Left lung (tissue), 14 donors: ENCODE measurements at places on chromosomes 11 and 22. TPM values are rescaled to one million over a fixed set of nuclear protein-coding genes. Genes with fewer than 3 reads are reported as not detected.

- H3K27ac ChIP-seq: no peak overlapping the region
- no peaks in the 10 kb centered on the region for H3K27me3 ChIP-seq
- H3K36me3 ChIP-seq: no peaks in the 10 kb centered on the region
- no peaks in the 10 kb centered on the region for H3K4me1 ChIP-seq
These were observed 153.6 kb downstream of the RCN1 start for GRCh38 chr11:32244453-32244852.

- H3K36me3 ChIP-seq: no peaks in the 10 kb centered on the region
- no peaks in the 10 kb centered on the region for H3K4me1 ChIP-seq
- H3K27ac ChIP-seq: no peak overlapping the region
- no peak for DNase-seq
- no peaks in the 10 kb centered on the region for H3K27me3 ChIP-seq
- no peak overlapping the region for H3K4me3 ChIP-seq
These were observed 24.6 kb upstream of the TMA7B start for GRCh38 chr22:39935612-39936011.

GRCh38 chr11:122772945-122773344 lies 65.4 kb upstream of the CRTAM start:
- H3K4me1 ChIP-seq: no peaks in the 10 kb centered on the region
- H3K4me3 ChIP-seq: no peak overlapping the region
- no peaks in the 10 kb centered on the region for H3K36me3 ChIP-seq
- no peaks in the 10 kb centered on the region for H3K27me3 ChIP-seq
- no peak for DNase-seq

GRCh38 chr11:5596607-5597201 lies at the start of gene TRIM6:
Gene TRIM6, plus strand, starts transcription at chr11:5596637. Its CDS starts 261 bp downstream, at chr11:5596898.
- DNase-seq: peak; percentile 55
- no peaks in the 10 kb centered on the region for H3K36me3 ChIP-seq
- peaks cover 8% of the 10 kb centered on the region for H3K4me1 ChIP-seq
- peak within 1 kb of the TSS; percentile 37 for H3K4me3 ChIP-seq

GRCh38 chr11:69301455-69302401 lies 7.8 kb downstream of the MYEOV start:
- H3K27ac ChIP-seq: no peak overlapping the region
- no peaks in the 10 kb centered on the region for H3K36me3 ChIP-seq
- peaks cover 59% of the 10 kb centered on the region for H3K4me1 ChIP-seq
- no peak for DNase-seq
- H3K27me3 ChIP-seq: no peaks in the 10 kb centered on the region

DNA sequence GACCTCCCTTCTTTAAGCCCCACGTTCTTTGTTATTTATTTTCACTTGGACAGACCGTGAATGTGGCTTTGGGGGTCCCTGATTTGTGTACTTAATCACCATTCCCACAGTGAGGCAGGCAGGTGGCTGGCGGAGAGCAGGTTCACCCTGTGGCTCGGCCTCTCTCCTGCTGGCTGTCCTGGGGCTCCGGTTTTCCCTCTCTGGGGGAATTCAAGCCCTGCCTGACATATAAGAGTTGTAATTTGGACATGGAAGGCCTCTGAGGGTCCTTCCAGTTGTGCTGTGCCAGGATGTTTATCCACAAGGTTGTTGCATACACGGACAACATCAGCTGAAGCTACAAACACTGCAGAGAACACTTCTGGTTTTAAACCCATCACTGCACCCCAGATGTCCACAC lies 824.5 kb downstream of the TBC1D22A start:
- H3K4me1 ChIP-seq: no peaks in the 10 kb centered on the region
- H3K4me3 ChIP-seq: no peak overlapping the region
- H3K27me3 ChIP-seq: peaks cover 6% of the 10 kb centered on the region
- no peak overlapping the region for H3K27ac ChIP-seq

DNA sequence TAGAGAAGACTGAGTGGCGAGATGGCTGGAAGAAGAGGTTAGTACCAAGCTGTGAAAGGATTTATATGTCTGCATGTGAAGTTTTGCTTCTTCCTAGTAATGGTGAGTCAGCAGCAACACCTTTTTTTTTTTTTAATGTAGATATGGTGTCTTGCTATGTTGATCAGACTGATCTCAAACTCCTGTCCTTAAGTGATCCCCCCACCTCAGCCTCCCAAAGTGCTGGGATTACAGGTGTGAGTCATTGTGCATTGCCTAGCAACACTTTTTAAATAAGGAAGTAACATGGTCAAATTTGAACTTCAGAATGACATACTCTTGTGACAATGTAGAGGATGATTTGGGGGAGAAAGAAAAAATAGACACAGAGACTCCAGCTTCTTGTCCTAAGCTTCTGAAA lies 6.5 kb upstream of the CSTPP1 start:
- DNase-seq: no peak
- H3K27ac ChIP-seq: no peak overlapping the region
- peaks cover 9% of the 10 kb centered on the region for H3K27me3 ChIP-seq

Gene DNAJB7
- total RNA-seq: not detected

Gene SLC5A1
- 1.1 TPM for total RNA-seq
